ENCODE measurements at places on chromosomes 4 and X.

DNA sequence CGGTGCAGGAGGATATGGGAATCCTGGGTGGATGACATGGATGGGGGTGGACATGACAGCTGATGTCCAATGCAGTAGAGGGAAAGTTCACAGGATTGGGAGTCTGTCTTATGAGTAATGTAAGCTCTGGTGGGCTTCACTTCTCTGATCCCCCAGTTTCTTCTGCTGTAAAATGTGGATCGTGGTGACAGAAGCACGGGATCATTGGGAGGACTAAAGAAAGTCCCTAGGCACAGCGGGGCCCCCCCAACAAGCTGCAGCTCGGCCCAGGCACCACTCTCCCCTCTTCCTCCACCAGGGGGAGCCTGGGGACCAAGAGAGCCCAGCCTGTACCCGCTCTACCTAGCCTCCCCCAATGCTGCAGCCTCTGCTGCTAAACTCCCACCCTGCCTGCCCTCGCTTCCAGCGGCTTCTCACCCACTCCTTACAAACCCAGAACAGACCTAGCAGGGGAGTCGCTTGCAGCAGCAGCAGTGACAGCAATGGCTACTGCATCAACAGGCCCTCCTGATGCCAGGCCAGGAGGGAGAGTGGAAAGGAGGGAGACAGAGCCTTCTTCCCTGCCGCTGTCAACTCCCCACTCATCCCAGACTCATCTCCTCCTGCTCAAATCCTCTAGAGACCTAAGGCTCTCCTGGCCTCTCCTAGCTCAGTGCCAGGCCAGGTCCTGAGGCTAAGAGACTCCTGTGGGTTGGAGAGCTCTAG, 36.1 kb upstream of the IQSEC2 start:
- DNase-seq = peak; percentile 43

GRCh38 chrX:11908371-11908770, 150.3 kb downstream of the MSL3 start:
- no peak for DNase-seq

GRCh38 chr4:74638001-74638400, 156.3 kb downstream of the BTC start:
- no peak for DNase-seq

DNA sequence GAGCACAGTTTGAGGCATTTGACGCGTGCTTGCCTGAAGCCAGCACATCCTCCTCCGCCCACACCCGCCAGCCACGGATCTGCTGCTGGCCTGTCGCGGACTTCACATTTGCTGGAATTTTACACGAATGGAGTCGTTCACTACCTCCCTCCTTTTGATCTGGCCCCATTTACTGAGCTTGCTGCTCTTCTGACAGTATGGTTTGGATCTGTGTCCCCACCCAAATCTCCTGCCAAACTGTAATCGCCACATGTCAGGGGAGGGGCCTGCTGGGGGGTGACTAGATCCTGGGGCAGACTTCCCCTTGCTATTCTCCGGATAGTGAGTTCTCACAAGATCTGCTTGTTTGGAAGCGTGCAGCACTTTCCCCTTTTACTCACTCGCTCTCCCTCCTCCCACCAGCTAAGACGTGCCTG, 19.9 kb upstream of the CPLX1 start:
- DNase-seq = no peak

- DNase-seq = no peak
Measured at GRCh38 chr4:77629885-77630284, 24.3 kb downstream of the CXCL13 start.

GRCh38 chrX:85004255-85004654, 578 bp downstream of the APOOL start:
- no peak for DNase-seq

GRCh38 chr4:68865188-68865638, 49.4 kb downstream of the UGT2B10 start:
- no peak for DNase-seq

DNA sequence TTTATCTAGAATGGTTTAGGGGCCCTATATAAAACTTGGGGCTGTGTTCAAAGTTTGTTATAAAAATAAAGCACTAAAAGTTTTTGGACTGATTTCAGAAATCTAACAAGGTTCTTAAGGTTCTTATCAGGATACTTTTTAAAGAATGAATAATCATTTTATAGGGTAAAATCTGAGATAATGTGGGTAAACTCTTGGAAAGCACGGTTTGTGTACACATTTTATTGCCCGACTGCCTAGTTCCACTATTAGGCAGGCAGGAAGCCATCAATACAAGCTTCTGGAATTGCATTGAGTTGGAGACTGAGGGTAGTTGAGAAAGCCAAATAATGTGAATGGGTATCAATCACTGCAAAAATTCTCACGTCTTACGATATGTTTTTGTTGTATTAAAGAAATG, 331.0 kb upstream of the PITX2 start:
- DNase-seq = no peak

DNA sequence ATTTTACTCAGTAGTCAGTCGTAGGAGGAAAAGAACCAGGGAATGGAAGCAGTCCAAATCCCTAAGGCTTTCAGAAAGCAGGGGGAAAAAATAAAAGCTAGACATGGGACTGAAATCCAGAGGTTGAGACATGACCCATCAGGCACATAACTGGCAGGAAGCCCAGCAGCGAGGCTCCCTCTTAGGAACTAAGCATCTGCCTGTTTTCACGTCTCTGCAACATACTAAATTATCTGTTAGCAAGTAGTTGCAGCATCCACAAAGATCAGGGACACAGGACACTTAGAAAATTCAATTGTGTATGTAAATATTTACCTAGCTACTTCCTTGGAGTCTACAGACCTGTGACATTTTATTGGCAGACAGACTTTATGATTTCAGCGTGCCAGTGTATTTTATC, 118.0 kb upstream of the EDNRA start:
- DNase-seq = no peak

DNA sequence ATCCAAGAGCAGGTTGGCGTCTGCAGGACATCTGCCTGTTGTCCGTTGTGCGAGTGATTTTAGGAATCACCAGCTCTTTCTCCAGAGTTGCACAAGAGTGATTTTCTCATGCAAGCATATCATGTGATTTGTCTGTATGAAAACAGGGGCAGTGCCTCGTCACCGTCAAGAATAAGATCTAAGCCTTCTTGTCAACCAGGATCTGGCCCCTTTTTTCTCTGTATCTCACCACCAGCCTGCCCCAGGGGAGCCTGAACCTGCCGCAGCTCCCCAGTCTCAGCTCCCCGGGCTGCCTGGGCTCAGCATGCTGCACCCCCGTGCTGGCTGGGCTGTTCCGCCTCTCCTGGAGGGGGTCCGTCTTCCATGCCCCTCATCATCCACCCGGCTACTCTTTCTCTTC, 90.5 kb downstream of the STOX2 start:
- no peak for DNase-seq

GRCh38 chr4:15089979-15090378, 87.7 kb downstream of the CPEB2 start:
- DNase-seq = no peak

DNA sequence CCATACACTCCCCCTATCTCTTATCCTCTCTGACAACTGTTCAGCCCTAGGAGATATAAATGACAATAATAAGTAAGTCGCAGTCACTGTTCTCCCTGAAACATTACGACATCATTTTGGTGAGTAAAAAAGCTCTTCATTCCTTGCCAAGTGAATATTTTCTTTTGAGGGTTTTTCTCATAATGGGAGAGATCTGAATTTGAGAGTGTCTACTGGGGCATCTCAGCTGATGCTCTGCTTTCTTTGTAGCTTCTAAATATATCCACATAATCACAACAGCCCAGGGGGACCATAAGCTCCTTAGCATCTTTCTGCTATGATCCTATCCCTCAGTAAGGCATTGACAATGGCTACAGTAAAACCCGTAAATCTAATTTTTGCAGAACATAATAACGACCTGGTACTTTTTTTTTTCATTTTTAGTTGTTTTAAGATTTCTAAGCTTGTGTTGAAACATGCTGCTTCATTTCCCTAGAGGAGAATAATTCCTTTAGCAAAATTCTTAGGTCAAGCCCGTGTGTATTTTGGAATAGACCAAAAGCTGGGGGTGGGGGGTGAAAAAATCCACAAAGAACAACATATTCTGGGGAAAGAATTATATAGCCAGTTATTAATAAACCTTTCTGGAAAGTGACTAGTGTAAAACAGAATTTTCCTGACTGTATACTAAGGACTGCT, 78.1 kb upstream of the GPM6B start:
- DNase-seq = no peak

GRCh38 chr4:78937837-78938236, 1.4 kb downstream of the PAQR3 start:
- no peak for DNase-seq

DNA sequence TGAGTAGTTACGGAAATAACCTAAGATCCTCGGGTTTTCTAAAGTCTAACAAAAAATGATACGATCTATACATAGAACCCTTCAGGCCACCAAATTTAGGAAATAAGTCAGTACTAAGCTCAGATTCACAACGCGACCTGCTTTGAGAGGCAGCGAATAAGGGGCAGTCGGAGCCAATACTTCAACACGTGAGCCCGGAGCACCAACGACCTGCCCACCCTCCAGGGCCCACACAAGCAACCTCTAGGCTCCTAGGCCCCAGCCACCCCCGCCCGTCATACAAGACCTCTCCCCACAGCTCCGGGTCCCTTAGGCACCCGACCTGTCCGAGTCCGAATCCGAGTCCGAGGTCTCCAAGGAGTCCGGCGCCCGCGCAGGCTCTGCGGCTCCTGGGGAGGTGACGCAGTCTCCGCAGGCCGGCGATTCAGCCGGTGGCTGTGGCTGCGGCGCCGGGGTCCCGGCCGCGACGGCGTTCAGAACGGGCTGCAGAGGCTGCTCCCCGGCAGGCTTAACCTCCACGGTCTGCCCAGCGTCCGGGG, 580 bp downstream of the NAF1 start:
- peak; percentile 58 for DNase-seq

DNA sequence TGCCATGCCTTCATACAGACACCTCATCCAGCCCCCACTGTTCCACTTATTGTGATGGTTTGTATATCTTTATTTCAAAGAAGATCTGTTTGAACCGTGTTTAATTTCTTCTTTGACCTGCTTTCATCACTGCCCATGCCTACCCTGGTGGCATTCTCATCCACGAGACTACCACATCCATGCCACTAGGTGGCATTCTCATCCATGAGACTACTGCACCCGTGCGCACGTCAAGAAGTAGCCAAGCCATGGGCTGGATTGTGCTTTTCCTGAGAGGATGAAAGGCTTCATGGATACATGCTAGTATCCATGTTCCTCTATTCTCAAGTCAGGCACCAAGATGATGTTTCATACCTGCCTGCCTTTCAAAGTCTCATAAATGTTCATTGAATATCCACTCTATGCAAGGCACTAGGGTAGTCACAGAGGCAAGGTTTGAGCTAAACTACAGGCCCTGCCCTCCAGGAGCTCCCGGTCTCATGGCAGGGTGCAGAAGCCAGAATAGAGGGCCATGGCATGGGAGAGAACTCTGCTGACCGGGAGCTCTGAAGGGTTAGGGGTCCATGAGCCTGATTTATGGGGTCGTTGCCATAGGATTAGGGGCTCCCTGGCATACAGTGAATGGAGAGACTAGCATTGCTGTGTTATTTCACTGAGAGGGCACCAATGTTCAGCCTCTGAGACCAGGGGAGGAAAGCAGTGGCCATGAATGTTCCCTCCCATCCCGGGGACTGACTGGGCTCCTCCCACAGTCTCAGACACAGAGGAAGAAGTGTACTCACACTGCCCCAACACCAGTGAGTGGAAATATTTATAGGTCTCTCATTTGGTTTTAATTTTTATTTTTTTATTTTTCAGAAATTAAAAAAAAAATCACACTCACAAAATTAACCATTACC, 24.8 kb upstream of the EOLA2 start:
- DNase-seq = peak; percentile 11

GRCh38 chr4:148332486-148332885, 109.7 kb downstream of the NR3C2 start:
- no peak for DNase-seq

- no peak for DNase-seq
Measured at GRCh38 chrX:13937370-13938050, 92.2 kb downstream of the GEMIN8 start.

GRCh38 chr4:121736735-121737351, 28.1 kb downstream of the SMIM43 start:
- DNase-seq = no peak

DNA sequence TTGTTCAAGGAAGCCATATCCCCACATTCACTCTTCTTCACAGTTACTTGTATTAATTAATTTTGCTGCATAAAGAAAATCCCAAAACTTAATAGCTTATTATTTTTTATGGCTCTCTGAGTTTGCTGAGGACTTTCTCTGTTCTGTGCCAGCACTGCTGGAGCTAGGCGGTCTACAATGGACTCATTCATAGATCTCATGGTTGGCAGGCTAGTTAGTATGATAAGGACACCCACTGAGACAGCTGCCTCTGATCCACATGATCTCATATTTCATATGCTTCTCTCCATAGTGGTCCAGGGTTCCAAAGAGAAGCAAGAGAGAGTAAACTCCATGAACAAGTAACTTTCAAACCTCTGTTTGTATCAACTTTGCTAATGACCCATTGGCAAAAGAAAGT, 170.2 kb downstream of the ADGRA3 start:
- no peak for DNase-seq

GRCh38 chr4:74205559-74205958, 47.6 kb downstream of the MTHFD2L start:
- no peak for DNase-seq

DNA sequence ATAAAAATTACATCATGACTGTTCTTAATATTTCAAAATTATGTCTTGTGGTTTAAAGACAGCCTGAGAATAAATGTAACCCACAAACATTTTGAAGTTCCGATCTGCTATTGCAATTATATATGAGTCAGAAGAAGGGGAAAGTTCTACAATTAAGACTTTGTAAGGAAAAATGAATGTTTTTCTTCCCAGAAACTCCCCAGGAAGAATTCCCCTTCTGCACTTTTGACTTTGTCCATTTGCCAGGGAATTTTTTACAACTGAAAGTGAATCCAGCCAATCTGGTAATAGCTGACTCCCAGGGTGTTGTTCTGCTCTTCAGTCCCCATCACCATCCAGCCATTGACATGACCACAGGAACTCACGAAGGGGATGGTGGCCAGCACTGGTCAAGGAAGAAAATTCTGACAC, 61.6 kb upstream of the NOCT start:
- no peak for DNase-seq

- no peak for DNase-seq
Measured at GRCh38 chr4:16155528-16156169, 70.6 kb downstream of the TAPT1 start.

GRCh38 chr4:181323061-181323460, 920.1 kb upstream of the TENM3 start:
- no peak for DNase-seq

DNA sequence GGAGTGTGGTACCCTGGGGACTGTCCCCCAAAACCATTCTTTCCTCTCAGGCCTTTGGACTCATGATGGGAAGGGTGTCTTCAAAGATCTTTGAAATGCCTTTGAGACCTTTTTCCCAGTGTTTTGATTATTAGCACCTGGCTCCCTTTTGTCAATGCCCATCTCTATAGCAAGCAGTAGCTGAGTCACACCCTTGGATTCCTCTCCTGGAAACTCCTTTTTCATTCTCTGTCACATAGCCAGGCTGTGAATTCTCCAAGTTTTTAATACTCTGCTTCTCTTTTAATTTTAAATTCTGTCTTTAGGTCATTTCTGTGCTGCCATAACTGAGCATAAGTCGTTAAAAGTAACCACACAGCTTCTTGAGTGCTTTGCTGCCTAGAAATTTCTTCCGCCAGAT, 29.7 kb downstream of the IL21 start:
- DNase-seq = no peak
